Psoas muscle (tissue), 8 donors: ENCODE measurements at places on chromosomes 13 and 19.

- DNase-seq = no peak
These were observed 97.3 kb downstream of the SERP2 start for GRCh38 chr13:44470638-44471562.

GRCh38 chr19:6498294-6499036 lies 3.6 kb downstream of the TUBB4A start:
- DNase-seq = no peak

DNA sequence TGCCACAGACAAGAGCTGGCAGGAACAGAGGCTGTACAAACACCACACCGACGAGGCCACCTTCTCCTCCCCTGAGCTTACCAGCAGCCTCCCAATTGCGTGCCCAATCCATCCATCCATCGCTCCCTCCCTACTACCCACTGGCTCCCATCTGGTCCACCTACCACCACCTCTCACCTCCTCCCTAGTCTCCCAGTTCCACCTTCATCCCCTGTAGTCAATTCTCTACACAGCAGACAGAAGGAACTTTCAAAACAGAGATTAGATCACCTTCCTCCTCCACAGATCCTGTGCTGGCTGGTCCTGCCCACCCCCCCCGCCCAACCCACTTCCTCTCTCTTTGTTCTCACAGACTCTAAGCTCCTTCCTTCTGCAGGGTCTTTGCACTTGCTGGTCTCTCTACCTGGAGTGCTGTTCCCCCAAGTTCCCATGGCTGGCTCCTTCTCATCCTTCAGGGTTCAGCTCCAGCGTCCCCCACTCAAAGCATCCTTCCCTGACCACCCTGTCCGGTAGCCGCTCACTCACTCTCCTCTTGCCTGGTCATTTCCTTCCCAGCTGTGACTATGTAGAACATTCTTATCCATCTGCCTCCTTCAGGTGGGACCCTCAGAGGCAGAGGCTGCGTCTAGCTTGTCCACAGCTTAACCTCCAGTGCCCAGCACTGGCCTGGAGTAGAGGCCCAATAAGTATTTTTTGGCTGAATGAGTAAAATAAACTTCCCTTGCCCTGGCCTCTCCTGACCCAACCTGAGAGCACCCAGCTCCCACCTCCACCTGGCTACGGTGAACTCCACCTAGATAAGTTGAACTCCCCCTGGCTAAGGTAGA lies 23.0 kb downstream of the PIN1 start:
- DNase-seq = no peak

DNA sequence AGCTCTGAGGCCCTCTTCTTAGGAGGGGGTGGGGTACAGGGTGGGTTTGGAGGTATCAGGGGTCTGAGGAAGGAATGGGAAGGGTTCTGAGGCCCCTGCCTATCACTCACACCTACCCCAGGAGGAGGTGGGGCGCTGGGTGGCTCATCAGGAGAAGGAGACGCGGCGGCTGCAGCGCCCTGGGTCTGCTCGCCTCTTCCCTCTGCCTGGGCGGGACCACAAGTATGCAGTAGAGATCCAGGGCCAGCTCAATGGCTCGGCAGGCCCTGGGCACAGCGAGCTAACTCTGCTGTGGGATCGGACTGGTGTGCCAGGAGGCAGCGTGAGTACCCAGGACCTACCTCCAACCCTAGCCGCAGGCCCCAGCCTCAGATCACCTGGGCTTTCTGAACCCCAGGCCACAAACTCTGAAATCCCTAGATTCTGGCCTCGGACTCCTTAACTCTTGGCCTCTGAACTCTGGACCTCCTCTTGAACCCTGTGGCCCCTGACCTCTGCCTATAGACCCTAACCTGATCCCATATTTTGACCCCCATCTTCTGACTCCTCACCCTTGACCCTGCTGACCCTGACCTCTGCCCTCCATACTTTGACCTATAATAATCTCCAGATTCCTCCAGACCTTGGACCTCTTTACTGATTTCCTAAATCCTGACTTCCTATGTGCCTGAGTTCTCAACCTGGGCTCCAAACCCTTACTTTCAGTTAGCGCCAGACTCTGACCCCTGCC lies 24.1 kb downstream of the MEGF8 start:
- no peak for DNase-seq

- no peak for DNase-seq
These were observed 332.0 kb downstream of the GPC6 start for GRCh38 chr13:93558637-93559036.

DNA sequence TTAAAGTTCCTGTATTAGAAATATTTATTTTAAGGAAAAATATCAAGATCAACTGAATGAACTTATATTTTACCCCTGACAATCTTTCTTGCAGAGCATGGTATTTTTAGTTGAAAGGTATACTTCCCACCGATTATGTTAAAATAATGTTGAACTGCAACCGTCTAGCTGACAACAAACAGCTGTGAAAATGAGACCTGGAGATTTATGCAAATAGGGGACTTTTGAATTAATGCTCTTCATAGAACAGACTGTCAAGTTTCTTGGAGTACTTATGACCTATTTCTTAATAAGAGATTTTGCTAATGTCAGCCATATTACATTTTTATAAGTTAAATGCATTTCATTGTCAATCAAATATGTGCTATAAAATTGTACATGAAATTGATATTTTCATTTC lies 210.9 kb downstream of the NALCN start:
- DNase-seq = no peak
